ENCODE measurements at places on chromosomes 4 and X.

DNA sequence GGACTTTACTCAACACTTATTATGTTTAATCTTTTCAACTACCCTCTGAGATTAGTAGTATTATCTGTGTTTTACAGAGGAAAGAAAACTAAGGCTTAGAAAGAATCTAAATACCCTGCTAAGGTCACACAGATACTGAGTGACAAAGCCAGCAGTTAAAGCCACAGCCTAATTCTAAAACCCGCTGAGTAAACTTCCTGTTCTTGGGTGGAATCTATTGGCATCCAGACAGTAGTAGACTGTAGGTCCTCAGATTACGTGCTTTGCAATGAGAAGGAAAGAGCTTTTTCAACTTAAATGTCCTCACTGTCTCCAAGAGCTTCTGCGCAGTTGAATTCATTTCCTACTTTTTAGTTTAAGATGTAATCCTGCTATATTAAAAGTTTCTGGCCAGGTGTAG lies 126.0 kb downstream of the TENM3 start:
- DNase-seq, result no peak

GRCh38 chrX:3445806-3446490 lies 99.5 kb upstream of the MXRA5 start:
- DNase-seq, result no peak

GRCh38 chr4:174218127-174218790 lies 65.2 kb downstream of the FBXO8 start:
- DNase-seq, result no peak

- DNase-seq, result no peak
These were observed 531 bp downstream of the RUFY3 start for GRCh38 chr4:70722199-70722791.

GRCh38 chr4:54233277-54233696 lies 4.2 kb downstream of the PDGFRA start:
- DNase-seq, result peak; percentile 80

Measured in RWPE2 (cell line).